ENCODE measurements at places on chromosomes 13 and 19. TPM values are rescaled to one million over a fixed set of nuclear protein-coding genes. Genes with fewer than 3 reads are reported as not detected.
A peak's percentile ranks its signal among the peaks of the same experiment; 100 is the strongest.

DNA sequence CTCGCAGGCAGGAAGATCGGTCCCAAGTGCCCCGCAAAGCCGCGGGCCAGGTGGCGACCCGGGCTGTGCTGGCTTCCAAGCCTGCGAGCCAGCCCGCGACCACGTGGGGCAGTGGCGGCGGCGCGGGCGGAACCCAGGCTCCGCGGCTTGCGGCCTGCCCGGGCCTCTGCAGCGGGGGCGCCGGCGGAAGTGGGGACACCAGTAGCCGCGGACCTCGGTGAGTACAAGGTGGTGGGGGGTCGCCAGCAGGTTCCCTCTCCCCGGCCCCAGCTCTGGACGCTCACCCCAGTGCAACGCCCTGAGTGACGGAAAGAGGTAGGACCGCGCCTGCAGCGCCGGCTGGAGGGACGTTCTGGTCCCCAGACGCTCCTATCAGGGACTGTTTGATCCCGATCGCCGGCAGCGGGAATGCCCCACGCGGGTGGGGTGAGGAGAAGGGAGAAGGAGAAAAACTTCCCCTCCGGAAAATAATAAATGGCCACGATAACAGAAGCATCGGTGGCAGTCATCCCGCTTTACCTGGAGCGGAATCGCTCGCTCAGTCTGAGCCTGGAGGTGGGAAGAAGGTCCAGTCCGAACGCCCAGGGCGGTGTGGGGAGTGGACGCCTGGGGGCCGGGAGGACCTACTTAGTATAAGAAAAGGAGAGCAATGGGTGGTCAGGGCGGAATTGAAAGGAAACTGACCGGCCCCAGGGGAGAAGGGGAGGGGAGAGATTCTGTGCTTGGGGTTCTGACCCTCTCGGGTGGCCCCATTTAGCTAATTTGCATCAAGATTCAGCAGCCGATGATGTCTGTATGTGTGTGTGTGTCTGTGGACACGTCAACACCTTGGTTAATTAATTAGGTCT, at the start of gene GEMIN7:
TSS of gene GEMIN7 (plus strand) at position 198 of the 848 bp plus-strand sequence. CDS start 10,855 bp downstream, outside the sequence.
- DNase-seq: peak; percentile 44
- H3K27me3 ChIP-seq: no peaks in the 10 kb centered on the region
- peak within 1 kb of the TSS; percentile 73 for H3K27ac ChIP-seq
- H3K36me3 ChIP-seq: peaks cover 2% of the 10 kb centered on the region

- H3K4me3 ChIP-seq: no peak overlapping the region
- no peaks in the 10 kb centered on the region for H3K4me1 ChIP-seq
- no peak for DNase-seq
- no peaks in the 10 kb centered on the region for H3K36me3 ChIP-seq
Observed at GRCh38 chr13:74574964-74575728, 440.9 kb upstream of the KLF12 start.

GRCh38 chr19:51815043-51815442, 20.1 kb downstream of the FPR3 start:
- DNase-seq: no peak
- no peaks in the 10 kb centered on the region for H3K36me3 ChIP-seq
- H3K27ac ChIP-seq: no peak overlapping the region
- H3K27me3 ChIP-seq: no peaks in the 10 kb centered on the region
- no peak overlapping the region for H3K4me3 ChIP-seq

DOCK6 gene
- 82.4 TPM for total RNA-seq

GRIN2D gene
- 26.2 TPM for total RNA-seq

IL4I1 gene
- total RNA-seq: 0.71 TPM

ATCAY gene
- not detected for total RNA-seq

- no peak overlapping the region for H3K27ac ChIP-seq
- peaks cover 4% of the 10 kb centered on the region for H3K36me3 ChIP-seq
- H3K27me3 ChIP-seq: no peaks in the 10 kb centered on the region
- no peak overlapping the region for H3K4me3 ChIP-seq
- DNase-seq: no peak
Observed at GRCh38 chr13:99331881-99332293, 24.7 kb upstream of the GPR183 start.

SSC5D gene
- total RNA-seq: 1.5 TPM

VSIG10L gene
- 4.6 TPM for total RNA-seq

GRCh38 chr13:48580185-48580803, 47.4 kb upstream of the RCBTB2 start:
- H3K4me1 ChIP-seq: no peaks in the 10 kb centered on the region
- DNase-seq: peak; percentile 45
- no peaks in the 10 kb centered on the region for H3K36me3 ChIP-seq
- H3K4me3 ChIP-seq: no peak overlapping the region

DNA sequence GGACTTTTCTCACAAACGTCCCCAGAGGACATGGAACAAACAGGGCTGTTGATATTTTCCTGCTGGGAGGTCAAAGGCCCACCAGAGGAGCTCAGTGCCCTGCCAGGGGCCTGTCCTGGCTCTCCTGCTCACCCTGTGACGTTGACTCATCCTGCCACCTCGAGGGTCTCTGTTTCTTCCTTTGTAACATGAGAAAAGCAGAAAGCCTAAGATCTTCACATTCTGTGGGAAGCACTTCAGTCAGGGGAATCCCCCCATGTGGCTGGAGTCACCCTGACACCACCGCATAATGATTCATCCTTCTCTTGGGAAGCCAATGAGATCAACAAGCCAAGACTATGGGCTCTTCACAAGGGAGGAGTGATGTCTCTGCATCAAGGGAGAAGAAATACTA, 147.9 kb downstream of the KATNAL1 start:
- DNase-seq: no peak
- no peaks in the 10 kb centered on the region for H3K27me3 ChIP-seq
- no peak overlapping the region for H3K4me3 ChIP-seq
- H3K4me1 ChIP-seq: no peaks in the 10 kb centered on the region

DNA sequence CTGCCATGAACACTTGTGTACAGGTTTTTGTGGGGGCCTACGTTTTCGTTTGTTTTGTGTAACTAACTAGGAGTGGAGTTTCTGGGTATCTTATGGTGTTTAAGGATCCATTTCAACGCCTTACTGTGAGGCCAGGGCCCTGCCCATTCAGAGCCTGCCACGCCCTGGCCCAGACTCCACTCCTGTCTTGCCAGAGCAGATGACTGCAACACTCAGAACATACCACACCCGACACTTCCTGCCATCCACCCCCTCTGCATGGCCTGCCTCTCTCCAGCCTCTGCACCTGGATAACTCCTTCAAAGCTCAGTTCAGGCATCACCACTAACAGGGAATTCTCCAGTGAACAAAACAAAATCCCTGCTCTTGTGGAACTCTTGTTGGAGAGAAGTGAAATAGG, 43.2 kb downstream of the RGCC start:
- H3K4me3 ChIP-seq: no peak overlapping the region
- no peak for DNase-seq
- H3K27me3 ChIP-seq: no peaks in the 10 kb centered on the region
- no peak overlapping the region for H3K27ac ChIP-seq
- H3K4me1 ChIP-seq: no peaks in the 10 kb centered on the region

ZNF682 gene
- total RNA-seq: not detected

IZUMO2 gene
- not detected for total RNA-seq

DNA sequence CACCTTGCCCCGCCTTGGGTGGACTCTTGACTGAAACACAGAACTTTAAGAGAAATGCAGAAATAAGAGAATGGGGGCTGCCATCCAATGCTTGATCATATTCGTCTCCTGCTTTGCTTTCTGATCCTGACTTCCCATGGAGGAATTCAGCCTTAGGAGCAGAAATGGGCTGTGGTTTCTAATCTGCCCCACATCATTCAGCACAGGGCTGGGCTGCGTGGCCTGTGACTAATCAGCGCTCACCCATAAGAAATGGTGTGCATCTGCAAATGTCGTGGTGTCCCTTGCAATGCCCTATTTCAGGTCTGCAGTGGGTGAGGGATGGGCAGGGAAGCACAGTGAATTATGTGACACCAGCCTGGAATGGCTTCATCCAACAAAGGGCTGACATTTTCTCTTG, 60.7 kb upstream of the URI1 start:
- H3K27me3 ChIP-seq: no peaks in the 10 kb centered on the region
- DNase-seq: no peak

DNA sequence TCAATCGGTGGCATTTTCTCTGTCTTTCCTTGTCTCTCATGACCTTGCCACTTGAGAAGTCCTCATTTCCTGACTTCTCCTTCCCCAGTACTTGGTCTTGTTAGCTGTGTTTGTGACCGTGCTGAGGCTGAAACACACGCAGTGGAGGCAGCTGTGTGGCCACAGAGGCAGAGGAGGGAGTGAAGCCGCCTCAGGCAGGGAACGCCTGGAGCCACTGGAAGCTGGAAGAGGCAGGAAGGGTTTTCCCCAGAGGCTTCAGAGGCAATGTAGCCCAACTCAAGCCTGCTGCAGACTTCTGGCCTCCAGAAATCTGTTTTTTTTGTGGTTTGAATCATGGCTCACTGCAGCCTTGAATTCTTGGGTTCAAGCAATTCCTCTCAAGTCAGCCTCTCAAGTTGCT, 29.2 kb upstream of the ARGLU1 start:
- no peak overlapping the region for H3K4me3 ChIP-seq
- no peak for DNase-seq
- H3K27me3 ChIP-seq: no peaks in the 10 kb centered on the region
- no peak overlapping the region for H3K27ac ChIP-seq
- H3K4me1 ChIP-seq: no peaks in the 10 kb centered on the region

PCDH17 gene
- 0.02 TPM for total RNA-seq

DNA sequence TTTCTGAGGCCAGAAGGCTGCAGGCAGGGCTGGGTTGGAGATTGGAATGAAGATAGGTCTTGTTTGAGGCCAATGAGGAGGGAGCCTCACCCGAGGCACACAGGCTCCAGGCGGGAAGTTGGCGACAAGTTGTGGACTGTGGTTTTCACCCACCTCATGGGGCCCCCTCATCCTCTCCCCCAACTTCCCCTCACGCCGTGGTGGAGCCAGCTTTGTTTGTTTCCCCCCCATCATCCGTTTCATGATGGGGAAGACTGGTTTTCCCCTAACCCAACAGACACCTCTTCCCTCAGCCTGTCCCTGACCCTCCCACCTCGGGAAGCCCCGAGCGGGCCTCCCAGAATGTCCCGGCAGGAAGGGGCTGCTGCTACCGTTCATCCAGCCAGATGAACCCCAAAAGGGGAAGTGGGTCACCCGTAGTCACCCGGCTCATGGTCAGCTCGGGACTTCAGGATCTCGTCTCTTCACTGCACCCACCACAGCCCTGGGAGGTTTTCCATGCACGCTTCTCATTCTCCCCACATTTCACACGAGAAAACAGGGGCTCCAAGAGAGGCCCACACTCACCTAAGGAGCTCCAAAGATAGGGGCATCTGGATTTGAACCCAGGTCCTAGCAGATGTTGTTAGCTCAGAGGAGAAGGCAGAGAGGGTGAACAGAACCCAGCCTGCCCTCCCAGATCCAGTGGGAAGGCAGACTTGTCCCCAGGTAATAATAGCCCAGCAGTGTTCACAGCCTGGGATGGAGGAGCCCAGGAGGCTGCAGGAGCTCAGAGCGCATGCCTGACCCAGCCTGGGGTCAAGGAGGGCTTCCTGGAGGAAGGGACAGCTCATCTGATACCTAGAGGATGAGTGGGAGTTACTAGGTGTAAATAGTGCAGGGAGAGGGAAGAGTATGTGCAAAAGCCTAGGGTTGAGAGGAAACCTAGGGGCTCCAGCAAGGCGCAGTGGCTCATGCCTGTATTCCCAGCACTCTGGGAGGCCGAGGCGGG, 23.5 kb downstream of the CEACAM16 start:
- no peak overlapping the region for H3K27ac ChIP-seq
- DNase-seq: no peak
- peaks cover 67% of the 10 kb centered on the region for H3K4me1 ChIP-seq

ZNF577 gene
- total RNA-seq: 5.8 TPM

SULT2A1 gene
- total RNA-seq: 0.27 TPM

GRCh38 chr13:106873810-106874209, 305.9 kb upstream of the ARGLU1 start:
- H3K36me3 ChIP-seq: no peaks in the 10 kb centered on the region
- H3K27ac ChIP-seq: no peak overlapping the region
- no peak overlapping the region for H3K4me3 ChIP-seq
- no peak for DNase-seq
- 0 out of 2 replicates have a peak, but pooled peaks cover 4% of the 10 kb centered on the region for H3K27me3 ChIP-seq
- H3K4me1 ChIP-seq: no peaks in the 10 kb centered on the region

- H3K36me3 ChIP-seq: no peaks in the 10 kb centered on the region
- H3K27ac ChIP-seq: no peak overlapping the region
- DNase-seq: no peak
- no peak overlapping the region for H3K4me3 ChIP-seq
- no peaks in the 10 kb centered on the region for H3K4me1 ChIP-seq
Observed at GRCh38 chr13:29435125-29435911, 160.2 kb downstream of the SLC7A1 start.

ZNF208 gene
- total RNA-seq: not detected

ZNF439 gene
- not detected for total RNA-seq

DNA sequence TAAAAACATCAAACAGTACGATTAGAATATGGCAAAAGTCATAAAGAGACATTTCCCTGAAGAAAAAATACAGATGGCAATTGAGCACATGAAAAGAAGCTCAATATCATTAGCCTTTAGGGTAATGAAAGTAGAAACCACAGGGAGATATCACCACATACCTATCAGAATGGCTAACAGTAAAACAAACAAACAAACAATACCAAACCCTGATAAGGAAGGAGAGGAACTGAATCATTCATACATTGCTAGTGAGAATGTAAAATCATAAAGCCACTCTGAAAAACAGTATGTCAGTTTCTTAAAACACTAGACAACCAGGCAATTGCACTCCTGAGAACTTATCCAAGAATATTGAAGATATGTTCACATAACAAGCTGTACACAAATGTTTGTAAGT, 1342.5 kb upstream of the SLC10A2 start:
- H3K4me3 ChIP-seq: no peak overlapping the region
- H3K27ac ChIP-seq: no peak overlapping the region
- H3K4me1 ChIP-seq: no peaks in the 10 kb centered on the region
- no peaks in the 10 kb centered on the region for H3K36me3 ChIP-seq
- no peak for DNase-seq

SMAD9 gene
- 4.3 TPM for total RNA-seq

DMKN gene
- total RNA-seq: 246 TPM

DNA sequence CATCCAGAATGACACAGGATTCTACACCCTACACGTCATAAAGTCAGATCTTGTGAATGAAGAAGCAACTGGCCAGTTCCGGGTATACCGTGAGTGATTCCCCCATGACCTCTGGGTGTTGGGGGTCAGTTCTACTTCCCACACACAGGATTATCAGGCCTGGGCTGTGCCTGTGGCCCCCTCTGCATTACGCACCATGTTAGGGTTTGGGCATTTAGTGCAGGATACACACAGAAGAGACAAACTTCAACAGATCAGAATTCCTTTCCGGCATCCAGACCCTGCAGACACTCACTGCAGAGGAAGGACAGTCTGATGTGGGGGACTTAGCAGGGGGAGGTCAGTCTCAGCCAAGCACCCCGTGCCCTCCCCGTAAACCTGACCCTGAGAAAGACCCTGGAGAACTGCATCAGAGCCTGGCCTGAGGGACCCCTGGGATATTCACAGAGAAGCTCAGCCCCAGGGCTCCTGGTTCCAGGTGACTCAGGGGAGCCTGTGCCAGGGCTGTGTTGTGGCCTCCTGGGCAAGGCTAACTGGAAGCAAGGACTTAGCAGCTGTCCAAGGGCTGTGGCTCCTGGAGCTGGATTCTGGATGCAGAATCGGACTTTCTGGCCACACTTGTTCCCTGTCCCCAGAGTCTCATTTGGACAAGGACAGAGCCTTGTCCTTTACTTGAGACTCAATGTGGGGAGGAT, 1.7 kb downstream of the CEACAM5 start:
- no peak overlapping the region for H3K27ac ChIP-seq
- 0 out of 2 replicates have a peak, but pooled peaks cover 4% of the 10 kb centered on the region for H3K4me1 ChIP-seq
- no peaks in the 10 kb centered on the region for H3K36me3 ChIP-seq
- peaks cover 47% of the 10 kb centered on the region for H3K27me3 ChIP-seq
- no peak for DNase-seq

GRCh38 chr13:79749984-79750551, 269.1 kb downstream of the NDFIP2 start:
- H3K27ac ChIP-seq: no peak overlapping the region
- no peaks in the 10 kb centered on the region for H3K36me3 ChIP-seq
- H3K4me1 ChIP-seq: no peaks in the 10 kb centered on the region
- H3K27me3 ChIP-seq: no peaks in the 10 kb centered on the region
- no peak overlapping the region for H3K4me3 ChIP-seq
- DNase-seq: no peak
